Pericardium fibroblast (primary cell): ENCODE measurements at places on chromosomes 16 and 17. TPM values are rescaled to one million over a fixed set of nuclear protein-coding genes. Genes with fewer than 3 reads are reported as not detected.

NPTX1 gene
- under 0.01 TPM in 1 of 2 replicates, not detected in the other for total RNA-seq

FN3K gene
- total RNA-seq, result 0.12 and 0.17 TPM in 2 replicates

RFFL gene
- total RNA-seq, result 7.0 and 16.6 TPM in 2 replicates

STX1B gene
- total RNA-seq, result under 0.01 and 0.94 TPM in 2 replicates
